Naive thymus-derived CD8-positive, alpha-beta T cell (primary cell): ENCODE measurements at places on chromosomes 2 and 18. TPM values are rescaled to one million over a fixed set of nuclear protein-coding genes. Genes with fewer than 3 reads are reported as not detected.

DNA sequence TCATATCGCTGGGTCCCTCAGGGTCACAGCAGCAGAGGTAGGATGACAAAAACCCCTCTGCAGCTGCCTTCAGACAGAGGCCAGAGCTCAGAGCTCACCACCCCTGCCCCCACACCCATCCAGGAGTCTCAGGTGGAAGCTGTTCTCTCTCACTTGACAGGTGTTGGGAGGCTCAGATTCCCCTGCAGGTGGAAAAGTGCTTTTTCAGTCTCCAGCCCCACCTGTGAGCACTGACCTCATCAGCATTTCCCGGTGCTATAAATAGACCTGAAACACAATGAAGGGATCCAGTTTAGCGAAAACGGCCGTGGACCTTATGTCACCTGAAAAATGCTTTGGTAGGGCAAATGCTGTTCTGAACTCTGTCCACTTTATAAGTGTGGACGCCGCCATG is 254.9 kb downstream of the NDUFA10 start:
- no peak overlapping the region for H3K4me3 ChIP-seq
- no peak overlapping the region for H3K27ac ChIP-seq
- DNase-seq = no peak
- no peaks in the 10 kb centered on the region for H3K36me3 ChIP-seq

- no peak overlapping the region for H3K4me3 ChIP-seq
- H3K4me1 ChIP-seq = no peaks in the 10 kb centered on the region
These were observed 78.3 kb upstream of the SETBP1 start for GRCh38 chr18:44602380-44602779.

- peaks cover 1% of the 10 kb centered on the region for H3K4me1 ChIP-seq
- DNase-seq = no peak
- H3K27ac ChIP-seq = no peak overlapping the region
- peaks cover 10% of the 10 kb centered on the region for H3K27me3 ChIP-seq
- no peak overlapping the region for H3K4me3 ChIP-seq
These were observed 77.5 kb upstream of the PAPOLG start for GRCh38 chr2:60678551-60678950.

GRCh38 chr2:215847718-215848117 is 165.6 kb downstream of the MREG start:
- H3K27me3 ChIP-seq = peaks cover 2% of the 10 kb centered on the region
- no peak overlapping the region for H3K4me3 ChIP-seq
- H3K27ac ChIP-seq = no peak overlapping the region
- H3K36me3 ChIP-seq = no peaks in the 10 kb centered on the region
- peaks cover 4% of the 10 kb centered on the region for H3K4me1 ChIP-seq
- DNase-seq = no peak

DNA sequence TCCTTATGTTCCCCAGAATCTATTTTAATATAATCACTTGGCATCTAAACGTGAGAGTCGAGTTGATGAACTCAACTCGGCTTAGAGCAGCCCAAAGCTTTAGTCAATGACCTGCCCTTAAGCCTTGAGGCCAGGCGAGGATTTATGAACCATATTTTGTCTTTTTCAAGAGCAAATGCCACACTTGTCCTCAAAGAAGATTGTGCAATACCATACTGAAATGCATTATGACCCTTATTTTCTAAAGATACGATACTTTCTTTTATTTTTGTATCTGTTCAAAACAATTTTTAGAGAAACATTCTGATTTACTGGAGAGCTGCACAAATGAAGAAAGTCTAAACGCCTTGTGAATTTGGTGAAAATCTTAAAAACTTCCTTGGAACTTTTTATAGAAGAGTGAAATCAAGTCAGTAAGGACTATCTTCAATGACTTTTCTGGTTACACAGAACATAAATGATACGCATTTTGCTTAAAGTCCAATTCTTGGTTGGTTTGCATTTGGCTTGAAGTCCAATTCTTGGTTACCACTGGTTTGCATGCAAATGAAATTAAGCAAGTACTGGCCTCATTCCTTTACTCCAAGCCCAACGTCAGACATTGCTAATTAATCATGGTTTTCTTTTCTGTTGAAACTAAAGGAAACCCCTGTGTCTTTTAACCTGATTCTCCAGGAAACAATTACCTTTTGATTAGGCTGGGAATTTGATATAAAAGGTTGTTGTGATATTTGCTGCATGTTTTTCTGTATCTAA is 105.8 kb upstream of the CAVIN2 start:
- H3K27ac ChIP-seq = no peak overlapping the region
- no peak overlapping the region for H3K4me3 ChIP-seq
- DNase-seq = no peak
- no peaks in the 10 kb centered on the region for H3K4me1 ChIP-seq
- peaks cover 3% of the 10 kb centered on the region for H3K27me3 ChIP-seq
- H3K36me3 ChIP-seq = no peaks in the 10 kb centered on the region

- peaks cover 5% of the 10 kb centered on the region for H3K36me3 ChIP-seq
- H3K4me1 ChIP-seq = peaks cover 57% of the 10 kb centered on the region
- H3K27me3 ChIP-seq = no peaks in the 10 kb centered on the region
- DNase-seq = no peak
- H3K27ac ChIP-seq = peak overlapping the region; percentile 84
These were observed 7.7 kb downstream of the CD28 start for GRCh38 chr2:203714112-203714511.

DNA sequence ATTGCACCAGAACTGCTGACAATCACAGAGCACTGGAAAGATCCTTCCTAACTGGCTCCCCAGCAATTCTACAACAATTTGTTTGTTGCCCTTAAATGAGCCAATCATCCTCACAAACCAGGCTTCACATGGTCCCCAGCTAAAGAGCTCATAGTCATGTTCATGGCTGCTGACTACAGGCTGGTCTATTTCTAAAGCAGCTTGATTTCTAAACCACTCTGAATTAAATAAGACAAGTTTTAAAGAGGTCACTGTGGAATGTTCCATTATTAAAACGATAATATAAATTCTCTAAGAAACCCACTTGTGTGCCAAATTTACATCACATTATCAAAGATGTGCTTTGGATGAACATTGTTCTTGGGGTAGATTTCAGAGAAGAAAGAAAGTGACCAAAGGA is 110.7 kb downstream of the COPS8 start:
- no peak for DNase-seq
- no peak overlapping the region for H3K27ac ChIP-seq
- H3K36me3 ChIP-seq = no peaks in the 10 kb centered on the region
- no peak overlapping the region for H3K4me3 ChIP-seq
- H3K27me3 ChIP-seq = peaks cover 5% of the 10 kb centered on the region

DNA sequence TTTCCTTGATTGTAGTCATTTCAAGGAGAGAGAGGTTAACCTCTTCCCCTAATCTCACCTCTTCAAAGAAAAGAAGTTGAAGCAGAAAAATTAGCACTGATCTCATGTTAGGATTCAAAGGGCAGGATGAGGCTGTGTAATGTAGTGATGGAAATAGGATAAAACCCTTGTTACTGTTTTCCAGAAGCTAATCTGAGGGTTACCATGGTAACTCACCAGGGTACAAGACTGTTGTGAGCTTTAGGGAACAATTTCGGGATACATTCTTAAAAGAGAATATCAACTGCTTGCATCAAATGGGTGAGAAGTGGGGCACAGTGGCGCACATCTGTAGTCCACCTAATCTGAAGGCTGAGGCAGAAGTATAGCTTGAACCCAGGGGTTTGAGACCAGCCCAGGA is 64.9 kb upstream of the SLC39A10 start:
- H3K27me3 ChIP-seq = no peaks in the 10 kb centered on the region
- no peak overlapping the region for H3K4me3 ChIP-seq
- DNase-seq = no peak
- no peaks in the 10 kb centered on the region for H3K36me3 ChIP-seq
- no peak overlapping the region for H3K27ac ChIP-seq

DNA sequence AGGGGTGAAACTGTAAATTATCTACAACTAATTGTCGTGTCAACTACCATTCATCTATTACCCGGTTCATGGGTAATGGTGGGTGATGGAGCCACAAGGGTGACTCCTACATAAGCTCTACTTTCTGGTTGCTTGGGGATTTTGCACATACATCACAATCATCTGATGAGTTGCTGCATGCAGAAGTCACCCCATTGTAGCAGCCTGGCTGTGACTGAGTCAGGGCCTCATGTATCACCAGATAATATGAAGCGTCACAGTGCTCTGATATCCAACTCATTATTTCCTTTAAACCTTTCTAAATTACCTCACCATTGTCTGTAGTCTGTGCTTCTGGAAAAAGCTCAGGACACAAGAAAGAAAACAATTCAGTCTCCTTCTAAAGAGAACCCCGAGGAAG is 32.4 kb upstream of the GORASP2 start:
- no peak overlapping the region for H3K4me3 ChIP-seq
- H3K4me1 ChIP-seq = no peaks in the 10 kb centered on the region
- H3K27me3 ChIP-seq = no peaks in the 10 kb centered on the region

DNA sequence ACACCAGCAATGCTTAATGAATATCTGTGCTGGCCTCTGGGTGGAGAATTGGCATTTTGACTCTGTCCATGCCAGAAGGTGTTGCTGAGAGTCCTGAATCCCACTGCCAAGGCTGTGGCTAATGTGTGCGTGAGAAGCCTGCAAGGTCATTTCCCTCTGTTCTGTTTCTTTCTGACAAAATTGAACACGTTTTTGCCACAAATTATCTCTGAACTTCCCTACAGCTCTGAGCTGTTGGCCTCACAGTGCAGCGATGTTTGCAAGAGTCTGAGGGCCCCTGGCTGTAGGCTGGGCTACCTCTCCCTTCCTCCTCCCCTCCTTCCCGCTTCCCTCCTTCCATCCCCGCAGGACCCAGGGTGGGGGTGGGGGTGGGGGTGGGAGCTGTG is 154.1 kb upstream of the HS6ST1 start:
- no peak overlapping the region for H3K4me3 ChIP-seq
- peaks cover 19% of the 10 kb centered on the region for H3K4me1 ChIP-seq
- DNase-seq = no peak
- H3K27me3 ChIP-seq = peaks cover 18% of the 10 kb centered on the region

DNA sequence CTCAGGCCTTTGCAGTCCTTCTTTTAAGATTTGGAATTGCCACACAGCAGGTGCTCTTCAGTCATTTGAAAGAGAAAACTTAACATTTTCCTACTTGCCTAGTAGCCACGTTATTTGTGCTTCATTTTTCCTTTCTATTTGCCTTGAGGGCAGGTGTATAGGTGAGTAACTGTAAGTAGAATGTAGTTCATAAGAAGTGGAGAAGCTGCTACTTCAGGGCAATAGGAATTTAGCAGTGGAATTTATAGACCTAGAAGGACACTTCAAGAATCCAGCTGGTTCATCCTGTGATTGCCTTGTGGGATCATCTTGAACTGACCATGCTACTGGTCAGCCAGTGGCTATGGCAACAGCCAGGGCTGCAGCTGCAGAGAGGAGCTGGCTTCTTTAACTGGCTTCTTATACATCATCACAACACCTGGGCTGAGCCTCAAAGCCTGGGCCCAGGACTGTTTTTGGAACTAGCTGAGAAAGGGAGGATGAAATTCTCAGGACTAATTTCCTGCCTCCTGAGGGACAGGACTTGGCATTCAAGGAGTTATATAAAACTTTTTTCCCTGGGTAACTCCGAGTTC is 5.1 kb upstream of the LANCL1 start:
- no peak overlapping the region for H3K4me3 ChIP-seq
- no peak for DNase-seq
- H3K27me3 ChIP-seq = no peaks in the 10 kb centered on the region
- H3K27ac ChIP-seq = peak overlapping the region; percentile 15

GRCh38 chr2:190017837-190018236 is 44.7 kb downstream of the MSTN start:
- peaks cover 11% of the 10 kb centered on the region for H3K27me3 ChIP-seq
- no peak for DNase-seq

GRCh38 chr2:145020694-145021093 is 500.8 kb upstream of the ZEB2 start:
- no peak overlapping the region for H3K27ac ChIP-seq
- H3K36me3 ChIP-seq = no peaks in the 10 kb centered on the region
- no peak for DNase-seq
- H3K27me3 ChIP-seq = peaks cover 2% of the 10 kb centered on the region
- H3K4me3 ChIP-seq = no peak overlapping the region

- no peaks in the 10 kb centered on the region for H3K36me3 ChIP-seq
- DNase-seq = no peak
- H3K27me3 ChIP-seq = no peaks in the 10 kb centered on the region
- peaks cover 12% of the 10 kb centered on the region for H3K4me1 ChIP-seq
- no peak overlapping the region for H3K27ac ChIP-seq
These were observed 35.9 kb downstream of the PTGR3 start for GRCh38 chr18:75173125-75173432.

- no peaks in the 10 kb centered on the region for H3K36me3 ChIP-seq
- DNase-seq = no peak
- H3K27me3 ChIP-seq = no peaks in the 10 kb centered on the region
- no peak overlapping the region for H3K27ac ChIP-seq
- no peak overlapping the region for H3K4me3 ChIP-seq
These were observed 35.2 kb downstream of the E2F6 start for GRCh38 chr2:11430729-11431128.

DNA sequence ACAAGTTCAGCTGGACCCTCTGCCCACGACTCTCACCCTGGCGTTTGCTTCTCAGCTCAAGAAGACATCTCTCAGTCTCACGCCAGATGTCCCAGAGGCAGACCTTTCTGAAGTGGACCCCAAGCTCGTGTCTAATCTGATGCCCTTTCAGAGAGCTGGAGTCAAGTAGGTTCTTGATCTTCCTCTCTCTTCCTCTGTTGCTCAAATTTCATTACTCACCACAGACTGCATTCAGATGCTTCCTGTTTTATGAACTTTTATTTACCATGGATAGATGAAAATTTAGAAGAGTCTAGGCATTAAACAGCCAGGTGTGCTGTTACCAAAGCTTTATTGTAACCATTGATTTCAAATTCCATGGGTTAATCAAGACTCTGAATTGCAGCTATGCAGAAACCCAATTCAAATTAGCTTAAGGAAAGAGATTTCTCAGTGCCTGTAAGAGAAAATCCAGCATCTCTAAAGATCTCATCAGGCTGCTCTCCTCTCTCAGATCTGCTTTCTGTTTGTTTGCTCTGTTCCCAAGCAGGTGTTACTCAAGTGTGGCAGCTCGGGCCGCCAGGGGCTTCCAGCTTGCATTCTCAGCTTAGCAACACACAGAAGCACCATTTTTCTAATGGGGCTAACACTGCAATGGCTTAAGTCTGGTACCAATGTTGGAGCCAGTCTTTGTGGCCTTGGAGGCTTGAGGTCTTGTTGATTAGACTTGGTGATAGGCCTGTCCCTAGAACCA is 16.5 kb downstream of the SMARCAL1 start:
- H3K36me3 ChIP-seq = peaks cover 56% of the 10 kb centered on the region
- peaks cover 3% of the 10 kb centered on the region for H3K4me1 ChIP-seq
- no peaks in the 10 kb centered on the region for H3K27me3 ChIP-seq
- no peak overlapping the region for H3K4me3 ChIP-seq
- H3K27ac ChIP-seq = no peak overlapping the region

- no peak overlapping the region for H3K27ac ChIP-seq
- no peaks in the 10 kb centered on the region for H3K36me3 ChIP-seq
- H3K4me1 ChIP-seq = no peaks in the 10 kb centered on the region
- DNase-seq = no peak
These were observed 314.4 kb upstream of the ZEB2 start for GRCh38 chr2:144834363-144834762.

CCDC88A gene
- 23.1 TPM for total RNA-seq

FMNL2 gene
- total RNA-seq = 0.77 TPM

AQP12A gene
- total RNA-seq = not detected

DHRS9 gene
- total RNA-seq = not detected

FBLN7 gene
- total RNA-seq = 9.8 TPM

SPDYA gene
- 1.1 TPM for total RNA-seq

SLC39A10 gene
- total RNA-seq = 80.4 TPM
